ENCODE measurements at places on chromosomes 3 and 15.
A peak's percentile ranks its signal among the peaks of the same experiment; 100 is the strongest.

DNA sequence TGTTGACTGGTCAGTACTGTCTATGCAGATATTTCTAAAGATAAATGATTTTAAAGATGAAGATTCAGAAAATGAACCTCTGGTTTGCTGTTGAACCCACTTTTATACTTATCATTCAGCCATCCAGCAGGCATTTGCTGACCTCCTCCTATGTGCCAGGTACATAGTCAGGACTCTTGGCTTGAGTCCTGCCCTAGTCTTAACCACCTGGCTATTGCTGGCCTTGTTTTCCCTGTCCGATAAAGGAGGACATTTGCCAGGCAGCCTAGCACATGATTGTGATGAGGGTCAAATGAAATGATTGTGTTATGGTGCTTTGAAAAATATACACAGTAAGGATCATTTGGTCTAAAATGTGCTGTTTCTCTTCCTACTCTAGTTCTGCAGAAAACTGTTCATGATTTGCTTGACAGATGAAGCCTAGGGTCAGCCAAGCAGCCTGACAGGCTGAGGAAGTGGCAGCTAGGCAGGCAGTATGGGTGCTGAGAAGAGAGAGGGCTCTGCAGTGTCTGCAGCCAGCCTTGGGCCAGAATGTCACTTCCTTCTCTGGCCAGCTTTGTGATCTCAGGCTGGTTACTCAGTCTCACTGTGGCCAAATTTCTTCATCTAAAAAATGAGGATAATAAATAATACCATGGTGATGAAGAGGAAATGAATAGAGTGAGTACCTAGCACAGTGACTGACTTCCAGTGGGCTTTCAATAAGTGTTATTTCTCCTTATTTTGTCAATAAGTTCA, 13.8 kb downstream of the EXOSC7 start:
- DNase-seq = no peak

- no peak for DNase-seq
These were observed 402.8 kb upstream of the SGO1 start for GRCh38 chr3:20588781-20589180.

GRCh38 chr3:142180761-142181362, 31.5 kb upstream of the TFDP2 start:
- DNase-seq = peak; percentile 3

DNA sequence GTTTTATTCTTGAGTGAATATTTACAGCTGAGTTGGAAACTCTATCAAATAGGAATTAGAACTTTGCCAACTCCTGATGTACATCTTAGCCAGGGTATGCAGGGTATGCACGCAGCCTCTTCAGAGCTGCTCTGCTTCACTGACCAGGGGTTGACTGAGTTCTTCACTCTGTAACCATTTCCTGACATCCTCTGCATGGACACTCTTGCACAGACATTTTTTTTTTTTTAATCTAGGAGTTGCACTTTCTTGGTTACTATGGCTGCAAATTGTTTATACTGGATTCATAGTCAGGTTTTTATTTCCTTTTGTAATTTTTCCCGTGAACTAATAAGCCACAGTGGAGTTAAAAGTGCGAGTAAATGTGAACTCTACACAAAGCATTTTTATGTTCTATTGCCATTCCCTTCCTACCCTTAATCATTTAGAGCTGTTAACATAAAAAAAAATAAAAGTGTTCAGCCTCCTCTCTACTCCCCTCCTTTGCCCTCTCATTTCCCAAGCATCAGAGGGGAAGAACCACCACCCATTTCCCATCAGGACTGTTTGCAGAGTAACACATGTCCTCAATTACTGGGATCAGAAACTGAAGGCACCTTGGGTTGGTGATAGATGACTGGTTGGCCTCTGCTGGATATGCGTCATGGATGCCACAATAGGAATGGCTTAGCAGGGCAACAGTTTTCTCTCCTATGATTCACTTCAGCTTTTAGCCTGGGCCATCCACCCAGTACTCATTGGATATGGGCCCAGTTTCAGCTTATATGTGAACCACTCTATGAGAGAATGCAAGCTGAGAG, 54.0 kb downstream of the DUT start:
- DNase-seq = no peak

- DNase-seq = no peak
These were observed 56.8 kb downstream of the ITGA11 start for GRCh38 chr15:68375191-68375631.

DNA sequence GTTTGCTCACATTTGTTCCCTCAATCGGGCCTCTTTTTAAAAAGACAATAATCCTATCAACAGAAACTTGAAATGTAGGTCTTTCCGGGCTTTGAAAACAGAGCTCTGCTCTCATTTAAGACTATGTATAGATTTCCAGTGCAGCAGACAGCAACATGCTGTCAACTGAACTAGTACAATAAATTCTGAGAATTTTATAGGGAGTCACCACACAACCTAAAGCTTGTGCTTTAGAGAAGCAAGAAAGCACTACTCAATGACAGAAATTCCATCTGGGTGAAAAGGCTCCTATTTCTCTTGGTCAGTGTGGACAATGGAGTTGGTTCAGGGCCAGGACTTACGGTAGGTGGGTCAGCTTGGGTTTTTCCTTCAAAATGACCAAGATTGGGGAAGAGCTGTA, 583.5 kb downstream of the ROBO1 start:
- no peak for DNase-seq

- DNase-seq = no peak
These were observed 973.9 kb downstream of the FHIT start for GRCh38 chr3:60277361-60277800.

GRCh38 chr3:128077202-128077624, 25.0 kb downstream of the SEC61A1 start:
- DNase-seq = no peak

Measured in central memory CD4-positive, alpha-beta T cell (primary cell).